ENCODE measurements at places on chromosomes 4 and X.

- no peak for DNase-seq
Observed at GRCh38 chr4:40525752-40526598, 103.7 kb downstream of the RBM47 start.

- DNase-seq: no peak
Observed at GRCh38 chrX:100643956-100644860, at the start of gene SRPX2. Gene SRPX2, plus strand, starts transcription at chrX:100644199. Its CDS starts 2,124 bp downstream, at chrX:100646323.

- DNase-seq: no peak
Observed at GRCh38 chr4:77710059-77710458, 104.4 kb downstream of the CXCL13 start.

DNA sequence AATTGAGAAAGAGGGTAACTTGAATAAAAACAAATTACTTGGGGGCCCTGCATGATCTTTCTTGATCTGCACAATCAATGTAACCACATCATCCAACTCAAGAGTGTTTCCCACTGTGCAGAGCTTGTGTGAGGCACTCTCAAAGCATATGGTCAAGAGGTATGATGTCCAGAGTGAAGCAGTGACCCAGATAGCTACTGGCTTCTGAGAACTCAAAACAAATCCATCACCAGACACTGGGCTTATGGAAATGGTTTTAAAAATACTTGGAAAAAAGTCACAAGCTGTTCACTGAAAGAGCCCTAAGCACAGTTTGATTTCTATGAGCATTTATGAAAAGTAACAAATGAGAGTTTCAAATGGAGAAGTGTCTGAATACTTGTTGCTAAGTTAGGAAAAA is 361.0 kb downstream of the GRXCR1 start:
- no peak for DNase-seq

DNA sequence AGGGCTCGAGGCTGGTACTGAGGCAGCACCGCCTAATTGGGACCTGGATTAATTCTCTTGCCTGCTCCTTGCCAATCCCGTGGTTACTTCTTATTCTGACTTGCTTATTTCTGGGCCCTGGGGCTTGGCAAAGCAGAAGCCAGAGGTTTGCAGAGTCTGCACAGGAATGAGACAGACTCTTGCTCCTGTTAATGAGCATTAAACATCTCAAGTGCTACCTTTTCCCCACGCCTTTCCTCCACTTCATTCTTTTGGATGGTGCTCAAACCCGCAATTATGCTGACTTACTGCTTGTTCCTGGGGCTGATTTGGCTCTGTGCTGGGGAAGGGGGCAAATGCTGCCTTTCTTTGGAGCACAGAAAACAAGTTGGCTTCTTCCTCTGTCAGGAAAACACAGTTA is 16.5 kb upstream of the STOX2 start:
- no peak for DNase-seq

GRCh38 chrX:120749141-120749846 is 119.4 kb upstream of the C1GALT1C1 start:
- DNase-seq: no peak

- DNase-seq: no peak
Observed at GRCh38 chr4:21363701-21364100, 584.9 kb downstream of the KCNIP4 start.

DNA sequence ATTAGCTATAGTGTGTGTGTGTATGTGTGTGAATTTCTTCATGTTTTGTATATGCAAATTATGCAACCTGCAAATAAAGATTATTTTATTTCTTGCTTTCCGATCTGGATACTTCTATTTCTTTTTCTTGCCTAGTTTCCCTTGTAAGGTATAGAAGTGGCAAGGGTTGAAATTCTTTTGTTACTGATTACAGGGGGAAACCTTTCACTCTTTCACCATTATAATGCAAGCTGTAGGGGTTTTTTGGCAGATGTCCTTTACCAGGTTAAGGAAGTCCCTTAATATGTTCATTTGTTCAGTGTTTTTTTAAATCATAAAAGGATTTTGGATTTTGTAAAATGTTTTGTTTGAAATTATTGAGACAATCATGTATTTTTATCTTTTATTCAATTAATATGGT is 44.3 kb upstream of the PDE5A start:
- no peak for DNase-seq

- no peak for DNase-seq
Observed at GRCh38 chr4:106629268-106629625, 260.7 kb upstream of the GIMD1 start.

DNA sequence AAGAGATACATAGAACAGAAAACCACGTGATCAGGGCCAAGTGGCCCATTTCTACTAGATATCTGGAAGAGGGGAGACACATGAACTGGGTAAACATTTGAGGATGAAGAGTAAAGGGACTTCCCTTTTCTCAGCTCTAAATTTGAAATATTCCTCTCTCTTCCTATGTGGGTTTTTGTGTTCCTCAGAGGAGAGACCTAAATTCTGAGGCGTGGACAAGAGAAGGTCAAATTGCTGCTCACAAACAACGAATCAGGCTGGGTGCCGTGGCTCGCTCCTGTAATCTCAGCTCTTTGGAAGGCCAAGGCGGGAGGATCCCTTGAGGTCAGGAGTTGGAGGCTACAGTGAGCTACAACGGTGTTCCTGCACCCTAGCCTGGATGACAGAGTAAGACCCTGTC is 216.0 kb downstream of the PTTG2 start:
- no peak for DNase-seq
